ENCODE measurements at places on chromosomes 5 and 9.

DNA sequence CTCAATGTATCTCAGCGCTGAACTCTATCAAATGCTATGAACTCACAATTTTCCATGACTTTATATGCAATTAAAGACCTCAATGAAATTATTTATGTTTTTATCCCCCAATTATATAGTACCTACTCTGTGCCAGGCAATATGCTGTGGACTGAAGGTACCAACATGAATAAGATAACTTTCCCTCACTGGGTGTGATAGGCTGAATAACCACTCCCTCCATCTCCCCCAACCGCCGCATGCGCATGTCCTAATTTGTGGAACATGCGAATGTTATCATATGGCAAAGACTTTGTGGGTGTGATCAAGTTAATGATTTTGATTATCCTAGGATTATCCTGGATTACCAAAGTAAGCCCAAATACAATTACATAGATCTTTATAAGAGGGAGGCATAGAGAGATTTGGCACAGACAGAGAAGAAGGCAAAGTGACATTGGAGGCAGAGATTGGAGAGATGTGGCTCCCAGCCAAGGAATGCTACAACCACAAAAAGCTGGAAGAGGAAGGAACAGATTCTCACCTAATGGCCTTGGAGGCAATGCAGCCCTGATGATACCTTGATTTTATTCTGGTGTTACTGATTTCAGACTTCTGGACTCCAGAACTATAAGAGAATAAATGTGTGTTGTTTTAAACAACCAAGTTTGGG, 149.1 kb upstream of the VCAN start:
- DNase-seq, result no peak

DNA sequence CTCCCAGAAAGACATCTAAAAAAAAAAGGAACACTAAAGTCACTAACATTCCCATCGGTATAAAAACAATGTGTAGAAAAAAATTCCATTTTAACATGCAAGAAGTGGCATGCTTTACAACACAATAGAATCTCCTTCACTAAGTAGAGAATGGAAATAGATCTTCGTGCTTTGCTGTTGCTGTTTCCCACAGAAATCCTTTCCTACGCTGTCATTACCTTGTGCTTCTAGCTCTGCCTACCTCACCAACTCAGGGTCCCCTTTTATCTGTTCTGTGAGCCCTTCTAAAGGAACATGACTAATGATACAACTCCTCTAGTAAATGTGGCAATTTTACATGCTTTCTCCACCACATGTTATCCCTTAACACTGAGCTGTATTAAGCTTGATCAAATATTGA, 202.9 kb downstream of the MCTP1 start:
- DNase-seq, result no peak

DNA sequence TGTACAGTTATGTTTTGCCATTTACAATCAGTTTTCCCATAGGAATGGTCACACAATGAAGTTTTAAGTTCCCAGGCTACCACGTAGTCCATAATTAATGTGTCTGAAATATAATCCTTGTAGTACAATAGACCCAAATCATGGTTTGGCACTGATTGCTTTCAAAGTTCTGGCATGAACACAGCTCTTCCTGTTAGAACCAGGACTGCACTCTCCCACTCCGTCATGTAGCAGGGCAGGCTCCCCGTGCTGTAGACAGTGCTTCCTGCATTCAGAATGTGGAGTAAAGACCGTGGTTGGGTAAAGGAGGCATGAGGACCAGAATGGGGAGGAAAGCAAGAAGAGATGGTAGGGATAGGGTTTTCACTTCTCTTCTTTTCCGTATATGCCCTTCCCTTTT, 4.0 kb downstream of the SEC61B start:
- no peak for DNase-seq

- DNase-seq, result no peak
These were observed 217.0 kb downstream of the GAS1 start for GRCh38 chr9:86730163-86730928.

GRCh38 chr5:17365811-17366138, 132.3 kb upstream of the TAF11L2 start:
- DNase-seq, result no peak

GRCh38 chr5:79205965-79206364, 30.0 kb upstream of the JMY start:
- DNase-seq, result no peak

GRCh38 chr5:97297063-97297703, 114.1 kb upstream of the RIOK2 start:
- no peak for DNase-seq

- DNase-seq, result no peak
These were observed 172.3 kb downstream of the PDZD2 start for GRCh38 chr5:31811210-31811609.

- DNase-seq, result no peak
These were observed 420.6 kb downstream of the MED10 start for GRCh38 chr5:5957737-5958136.

DNA sequence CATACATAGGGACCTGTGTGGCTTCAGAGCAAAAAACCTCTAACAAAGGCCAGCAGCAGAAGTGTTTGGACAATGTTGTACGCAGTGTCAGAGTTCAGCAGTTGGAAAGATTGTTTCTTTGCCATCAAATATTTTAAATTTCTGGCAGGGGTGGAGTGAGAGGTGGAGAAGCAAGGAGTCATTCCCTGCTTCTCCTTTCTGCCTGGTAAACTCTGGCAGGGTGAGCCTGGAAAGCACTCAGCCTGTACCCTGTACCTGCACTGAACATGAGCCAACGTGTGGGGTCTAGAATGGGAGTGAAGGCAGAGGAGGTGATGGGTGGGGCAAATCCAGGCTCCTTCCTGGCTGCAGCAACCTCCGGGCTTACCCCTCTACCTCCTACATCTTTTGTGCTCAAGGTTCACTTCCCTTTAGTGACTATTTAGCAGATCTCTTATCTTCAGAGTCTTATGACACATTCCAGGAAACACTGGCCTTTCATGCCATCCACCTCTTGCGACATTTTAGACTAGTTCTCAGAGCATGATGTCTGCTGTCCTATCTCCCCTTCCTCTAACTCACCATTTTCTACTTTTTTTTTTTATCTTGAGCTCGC, 445.0 kb upstream of the PIK3R1 start:
- DNase-seq, result peak; percentile 62

DNA sequence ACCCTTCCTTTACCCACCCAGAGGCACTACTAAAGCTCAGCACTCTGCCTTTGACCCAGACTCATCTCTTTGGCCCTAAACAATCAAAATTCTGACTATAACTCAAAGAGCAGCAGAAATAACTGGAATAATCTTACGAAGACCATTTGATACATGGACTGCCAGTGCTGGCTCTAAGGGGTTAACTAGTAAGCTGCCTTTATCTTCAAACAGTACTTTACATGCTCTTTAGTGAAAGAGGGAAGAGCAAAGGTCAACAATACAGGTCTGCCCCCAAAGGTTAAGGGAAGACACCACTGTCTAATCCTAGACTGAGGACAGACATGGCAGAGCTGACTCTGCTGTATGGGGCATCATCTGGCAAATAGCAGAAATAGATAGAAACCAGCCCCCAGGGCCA, 45.8 kb downstream of the NRG2 start:
- no peak for DNase-seq

DNA sequence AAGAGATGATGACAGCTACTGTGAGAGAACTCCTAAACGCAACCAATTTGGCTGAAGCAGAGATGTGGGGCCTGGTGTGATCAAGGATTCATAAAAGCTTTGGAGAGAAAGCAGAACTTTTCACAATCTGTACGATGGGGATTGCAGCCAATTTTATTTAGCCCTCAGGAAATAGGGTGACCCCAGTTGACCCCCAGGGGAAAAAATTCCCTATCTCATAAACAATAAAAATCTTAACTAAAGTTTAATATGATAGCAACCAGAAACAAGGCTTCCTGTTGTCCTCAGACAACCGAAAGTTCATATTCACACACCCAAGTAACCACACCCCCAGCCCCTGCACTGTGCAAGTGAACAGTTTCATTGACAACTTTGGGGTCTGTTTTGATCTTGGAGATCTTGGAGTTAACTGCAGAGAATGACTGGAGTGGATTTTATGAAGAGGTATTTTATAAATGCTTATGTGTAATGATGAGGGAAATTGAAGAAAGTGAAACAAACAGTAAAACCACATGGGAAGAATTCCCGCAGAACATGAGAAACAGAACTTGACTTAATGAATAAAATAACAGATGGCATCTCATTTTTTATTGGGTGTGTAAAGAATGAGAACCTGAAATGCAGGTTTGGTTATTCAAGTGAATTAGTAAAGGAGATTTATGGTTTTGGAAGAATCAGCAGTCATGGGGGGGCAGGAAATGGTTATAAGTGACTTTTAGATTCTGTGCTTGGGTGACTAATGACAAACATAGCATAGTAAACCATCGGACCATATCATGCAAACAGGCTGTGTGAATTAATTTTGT, 94.5 kb downstream of the PDE4D start:
- peak; percentile 57 for DNase-seq

DNA sequence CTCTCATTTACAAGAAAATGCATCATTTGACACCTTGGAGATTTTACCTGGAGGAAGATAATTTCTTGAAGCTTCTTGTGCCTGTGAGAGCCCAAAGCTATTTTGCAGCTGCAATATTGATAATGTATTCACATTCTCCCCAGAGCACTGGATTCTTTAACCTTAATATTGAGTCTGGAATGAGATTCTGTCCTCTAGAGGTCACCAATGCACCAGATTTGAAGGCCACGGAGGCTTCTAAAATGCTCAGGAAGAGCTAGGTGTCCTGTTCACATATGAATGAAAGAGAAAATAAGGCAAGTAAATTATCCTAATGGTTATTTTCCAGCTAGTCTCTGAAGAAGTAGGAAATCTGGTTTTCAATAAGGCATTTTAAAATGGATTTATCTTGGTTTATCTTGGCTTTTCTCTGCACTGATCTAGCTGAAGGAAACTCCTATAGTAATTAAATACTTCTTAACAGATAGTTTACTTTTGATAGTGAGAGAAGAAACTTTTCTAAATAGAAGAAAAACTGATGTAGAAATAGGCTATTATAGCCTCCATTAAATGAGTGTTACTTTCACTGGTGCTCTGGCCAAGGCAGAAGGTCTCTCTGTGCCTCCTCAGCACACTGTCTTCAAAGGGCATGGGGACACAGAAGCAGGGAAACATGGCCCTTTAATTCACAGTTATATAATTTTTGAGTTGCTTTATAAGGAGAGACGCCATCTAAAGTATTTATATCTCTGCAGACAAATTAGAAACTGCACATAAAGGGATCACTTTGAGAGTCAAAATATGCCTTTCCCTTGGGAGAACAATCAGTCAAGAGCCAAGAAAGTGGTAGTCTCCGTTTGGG, 297.0 kb upstream of the ACTBL2 start:
- no peak for DNase-seq

DNA sequence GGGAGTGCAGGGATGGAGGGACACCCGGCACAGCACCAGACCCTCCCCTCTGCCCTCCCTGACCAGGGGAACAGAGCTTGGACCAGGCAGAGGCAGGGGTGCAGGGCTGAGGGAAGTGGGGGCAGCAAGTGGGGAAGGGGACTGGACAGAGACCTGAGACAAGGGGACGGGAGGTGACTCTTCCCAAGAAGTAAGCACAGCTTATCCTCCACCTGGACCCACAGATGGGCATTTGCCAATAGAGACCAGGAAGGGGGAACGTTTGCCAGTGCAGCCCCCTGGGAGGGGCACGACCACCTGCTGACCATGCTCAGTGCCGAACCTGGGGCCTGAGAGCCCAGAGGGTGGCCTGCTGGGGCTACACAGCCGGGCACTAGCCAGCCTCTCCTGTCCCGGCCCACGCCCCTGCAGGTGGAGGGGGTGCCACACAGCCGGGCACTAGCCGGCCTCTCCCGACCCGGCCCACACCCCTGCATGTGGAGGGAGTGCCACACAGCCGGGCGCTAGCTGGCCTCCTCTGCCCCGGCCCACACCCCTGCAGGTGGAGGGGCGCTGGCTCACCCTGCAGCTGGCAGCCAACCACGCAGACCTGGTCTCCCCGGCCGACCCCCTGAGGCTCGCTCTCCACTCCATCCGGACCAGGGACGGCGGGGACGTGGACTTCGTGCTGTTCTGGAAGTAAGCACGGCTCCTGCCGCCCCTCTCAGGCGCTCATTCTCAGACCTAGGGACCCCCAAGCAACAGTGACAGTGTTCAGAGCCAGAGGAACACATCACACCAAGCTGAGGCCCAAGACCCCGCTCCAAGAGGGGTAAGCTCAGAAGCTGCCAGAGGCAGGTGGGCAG, 24.3 kb downstream of the GLT6D1 start:
- no peak for DNase-seq

DNA sequence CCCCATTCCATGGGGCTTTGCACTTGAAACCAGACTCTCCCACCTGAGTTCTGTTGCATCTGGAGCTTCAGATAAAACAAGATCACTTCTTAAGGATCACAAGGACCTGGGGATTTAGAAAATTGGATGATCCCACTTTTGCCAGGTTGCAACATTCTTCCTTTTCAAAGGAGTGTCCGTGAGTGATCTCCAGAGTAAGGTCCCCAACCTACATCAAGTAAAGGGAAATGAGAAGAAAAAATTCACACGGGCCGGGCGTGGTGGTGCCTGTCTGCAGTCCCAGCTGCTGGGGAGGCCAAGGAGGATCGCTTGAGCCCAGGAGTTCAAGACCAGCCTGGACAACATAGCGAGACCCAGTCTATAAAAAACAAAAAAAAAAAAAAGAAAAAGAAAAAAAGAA, 41.2 kb upstream of the COL5A1 start:
- no peak for DNase-seq

DNA sequence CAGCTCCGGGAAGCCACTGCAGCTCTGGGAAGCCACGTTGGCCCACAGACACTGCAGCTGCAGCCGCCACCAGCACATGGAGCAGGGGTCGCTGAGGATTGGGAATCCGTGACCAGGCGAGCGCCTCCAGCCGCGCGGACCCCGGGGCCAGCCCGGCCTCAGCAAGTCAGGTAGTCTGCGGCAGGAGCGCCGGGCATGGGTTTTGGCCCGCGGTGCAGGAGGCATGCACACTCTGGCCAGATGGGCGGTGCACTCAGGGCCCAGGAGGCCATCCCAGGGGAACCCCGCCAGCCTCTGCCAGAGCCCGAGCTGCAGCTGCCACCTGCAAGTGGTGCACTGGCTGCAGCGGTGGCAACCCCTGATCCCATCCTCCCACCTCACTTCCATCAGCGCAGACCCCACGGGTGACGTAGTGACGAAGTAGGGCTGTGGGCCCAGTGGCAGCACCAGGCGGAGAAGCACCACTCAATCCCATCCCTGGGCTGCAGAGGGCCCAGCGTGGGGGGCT, 368.3 kb upstream of the SPATA31A5 start:
- DNase-seq, result no peak

GRCh38 chr5:95668728-95669127, 14.1 kb downstream of the SPATA9 start:
- DNase-seq, result no peak

GRCh38 chr5:170294057-170294456, 3.5 kb downstream of the LCP2 start:
- no peak for DNase-seq

- DNase-seq, result no peak
These were observed 398.4 kb downstream of the MED10 start for GRCh38 chr5:5979761-5980537.

DNA sequence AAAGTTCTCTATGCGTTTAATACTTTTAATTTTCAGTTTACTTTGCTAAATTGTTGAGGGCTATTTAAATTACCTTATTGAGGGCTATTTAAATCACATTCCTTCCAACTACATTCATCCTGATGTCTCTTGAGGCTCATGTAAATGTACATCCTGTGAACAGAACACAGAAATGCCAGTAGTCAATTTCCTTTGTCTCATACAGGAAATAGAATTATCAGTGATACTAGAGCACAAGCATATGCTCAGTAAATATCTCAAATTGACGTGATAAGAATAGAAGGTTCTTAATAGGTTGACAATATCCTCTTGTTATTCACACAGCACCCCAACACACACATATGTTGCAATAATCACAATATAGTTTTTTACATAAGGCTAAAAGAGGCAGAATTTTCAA, 449.0 kb downstream of the CYLC2 start:
- no peak for DNase-seq

All from Peyer's patch (tissue), 4 donors.